ENCODE measurements at places on chromosomes 12 and 14.
A peak's percentile ranks its signal among the peaks of the same experiment; 100 is the strongest.

DNA sequence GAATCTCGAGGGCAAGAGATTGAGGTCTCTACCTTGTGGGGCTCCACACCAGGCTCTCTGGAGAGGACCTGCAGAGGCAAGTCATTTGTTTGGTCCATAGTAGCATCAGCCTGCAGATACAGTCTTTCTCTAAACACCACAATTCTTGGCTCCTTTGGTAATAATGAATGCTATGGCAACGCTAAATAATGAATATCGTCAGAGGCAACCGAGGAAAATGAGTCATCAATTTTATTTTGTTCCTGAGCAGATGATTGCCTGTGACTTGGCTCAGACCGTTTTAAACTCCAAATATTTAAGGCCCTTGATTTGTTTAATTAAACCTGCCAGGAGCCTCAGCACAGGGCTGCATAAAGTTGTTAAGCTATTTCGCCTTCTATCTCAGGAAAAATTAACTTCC, 924.1 kb upstream of the TMEM132C start:
- no peak for DNase-seq

DNA sequence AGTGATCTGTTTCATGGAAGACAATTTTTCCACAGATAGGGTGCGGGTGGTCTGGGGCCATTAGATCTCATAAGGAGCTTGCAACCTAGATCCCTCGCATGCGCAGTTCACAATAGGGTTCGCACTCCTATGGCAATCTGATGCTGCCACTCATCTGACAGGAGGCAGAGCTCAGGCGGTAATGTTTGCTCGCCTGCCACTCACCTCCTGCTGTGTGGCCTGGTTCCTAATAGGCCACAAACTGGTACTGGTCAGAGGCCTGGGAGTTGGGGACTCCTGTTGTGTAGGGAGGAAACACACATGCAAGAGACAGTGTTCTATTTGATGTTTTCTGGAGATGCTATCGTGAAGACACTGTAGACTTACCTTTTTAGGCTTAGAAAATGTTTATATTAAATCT, 77.0 kb upstream of the FGD4 start:
- no peak for DNase-seq

DNA sequence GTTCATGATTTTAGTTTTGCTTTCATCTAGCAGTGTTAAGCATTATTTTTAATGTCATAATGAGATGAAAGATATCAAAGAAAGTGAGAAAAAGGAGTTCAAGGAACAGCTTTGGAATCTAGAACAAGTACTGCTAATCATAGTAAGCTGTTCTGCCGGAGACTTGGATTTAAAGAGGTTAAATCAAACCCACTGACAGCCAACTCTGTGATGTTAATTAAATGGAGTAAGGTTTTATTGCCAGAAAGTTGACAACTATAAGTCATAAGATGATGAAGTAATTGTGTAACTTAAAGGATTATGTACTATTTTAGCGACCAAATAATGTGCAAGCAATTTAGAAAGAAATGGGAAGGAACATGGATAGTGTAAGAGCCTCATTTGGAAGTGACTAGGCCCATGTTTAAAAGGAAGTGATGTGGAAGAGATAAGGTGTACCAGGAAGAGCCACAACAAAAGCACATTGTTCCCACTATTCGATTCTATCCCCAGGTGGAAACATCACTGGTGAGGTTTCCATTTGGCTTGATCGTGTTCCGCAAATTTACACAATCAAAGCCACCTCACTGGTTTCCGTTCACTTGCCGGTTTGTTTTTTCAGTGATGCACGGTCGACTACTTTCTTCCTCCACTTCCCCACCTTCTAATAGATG, 388.5 kb downstream of the PAWR start:
- DNase-seq = no peak

- DNase-seq = no peak
These were observed 378.1 kb downstream of the ALG10 start for GRCh38 chr12:34400411-34400881.

DNA sequence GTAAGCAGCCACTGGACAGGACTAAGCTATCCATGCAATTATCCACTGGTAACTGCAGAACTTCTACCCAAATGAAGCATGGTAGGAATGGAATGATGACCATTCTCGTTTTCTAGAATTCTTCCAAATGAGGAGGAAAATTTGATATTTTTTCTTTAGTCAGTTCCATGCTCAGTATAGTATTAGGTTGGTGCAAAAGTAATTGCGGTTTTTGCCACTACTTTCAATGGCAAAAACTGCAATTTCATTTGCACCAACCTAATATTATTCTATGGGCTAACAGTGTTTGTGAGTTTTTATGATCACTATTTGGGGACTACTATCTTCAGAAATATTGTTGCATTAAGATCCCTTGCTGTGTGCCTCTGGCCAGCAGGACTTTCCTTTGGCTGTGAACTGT, 42.9 kb upstream of the PELI2 start:
- no peak for DNase-seq

- no peak for DNase-seq
These were observed 58.0 kb downstream of the SINHCAF start for GRCh38 chr12:31267966-31268365.

DNA sequence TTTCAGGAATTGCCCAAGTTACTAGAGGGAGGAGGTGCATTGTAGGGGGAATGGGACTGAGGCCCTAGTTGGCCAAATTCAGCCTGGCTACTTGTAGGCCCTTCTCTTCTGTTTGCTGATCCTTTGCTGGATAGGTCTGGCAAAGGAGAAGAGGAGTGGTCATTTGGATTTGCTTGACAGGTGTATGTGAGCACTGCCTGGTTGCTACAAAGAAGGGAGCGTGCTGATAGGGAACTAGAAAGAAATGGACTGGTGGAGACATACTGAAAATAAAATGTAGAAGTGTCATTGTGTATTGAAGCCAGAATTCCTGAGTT, 3.6 kb downstream of the PSMA6 start:
- DNase-seq = no peak

DNA sequence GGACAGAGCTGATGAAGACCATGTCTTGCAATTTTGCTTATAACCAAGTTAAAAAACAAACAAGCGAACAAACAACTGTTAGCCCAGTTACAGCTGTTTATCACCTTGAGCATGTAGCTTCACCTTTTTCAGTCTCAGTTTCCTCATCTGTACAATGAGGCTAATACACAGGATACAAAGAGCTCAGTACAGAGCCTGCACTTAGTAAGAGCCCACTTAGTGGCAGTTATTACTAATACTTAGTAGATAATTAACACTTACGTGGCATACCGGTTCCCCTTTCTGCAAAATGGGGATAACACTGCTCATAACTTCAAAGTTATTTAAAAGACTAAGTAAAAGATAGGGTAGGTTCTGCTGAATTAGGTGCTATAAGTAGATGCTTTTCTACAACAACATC, 228.0 kb downstream of the MON2 start:
- no peak for DNase-seq

DNA sequence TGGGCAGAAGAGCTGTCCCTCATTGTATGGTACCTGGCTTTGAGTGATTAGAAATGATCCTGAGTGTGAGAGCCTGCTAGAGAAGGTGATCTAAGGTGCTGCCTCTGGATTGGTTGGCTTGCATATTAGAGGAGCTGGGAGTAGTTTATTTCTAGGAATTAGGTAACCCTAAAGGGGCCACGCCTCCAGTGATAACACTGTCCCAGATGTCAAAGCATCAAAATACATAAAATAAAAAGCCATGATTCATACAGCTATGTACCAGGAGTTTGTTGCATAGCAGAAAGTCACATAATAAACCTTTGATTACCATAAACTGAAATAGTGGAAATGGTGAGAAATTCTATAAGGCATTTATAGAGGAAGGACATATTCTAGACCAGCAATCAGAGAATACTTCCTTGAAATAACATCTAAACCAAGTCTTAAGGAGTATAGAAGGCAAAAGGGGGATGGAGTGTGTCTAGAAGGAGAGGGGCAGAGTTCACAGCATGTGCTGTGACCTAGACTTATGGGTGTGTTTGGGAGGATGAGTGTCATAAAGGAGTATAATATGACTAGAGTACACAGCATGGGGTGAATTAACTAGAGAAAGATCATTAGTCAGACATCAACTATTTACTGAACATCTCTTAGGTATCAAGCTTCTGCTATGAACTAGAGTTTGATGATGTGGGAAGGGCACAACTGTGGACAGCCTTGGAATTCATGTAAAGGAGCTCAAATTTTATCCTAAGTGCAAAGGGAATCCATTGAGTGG, 686.4 kb downstream of the GALC start:
- DNase-seq = no peak

GRCh38 chr12:70365648-70366518, at the start of gene KCNMB4:
TSS of gene KCNMB4 (plus strand) at chr12:70366290. CDS start at chr12:70366735, 445 bp downstream.
- DNase-seq = no peak

- no peak for DNase-seq
These were observed 11.1 kb upstream of the ETV6 start for GRCh38 chr12:11638315-11638916.

DNA sequence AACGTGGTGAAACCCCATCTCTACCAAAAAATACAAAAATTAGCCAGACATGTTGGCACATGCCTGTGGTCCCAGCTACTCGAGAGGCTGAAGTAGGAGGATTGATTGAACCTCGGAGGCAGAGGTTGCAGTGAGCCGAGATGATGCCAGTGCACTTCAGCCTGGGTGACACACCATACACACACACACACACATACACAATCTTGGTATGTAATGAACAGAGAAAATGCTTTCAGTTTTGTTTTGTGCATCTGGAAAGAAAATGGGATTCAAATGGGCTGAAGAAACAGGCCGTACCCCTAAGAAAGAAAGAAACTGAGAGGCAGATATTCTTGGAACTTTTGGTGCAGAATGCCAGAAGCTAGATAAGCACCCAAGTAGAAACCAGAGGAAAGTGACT, 107.2 kb downstream of the PDE3A start:
- no peak for DNase-seq

- DNase-seq = no peak
These were observed 13.5 kb downstream of the KMT5A start for GRCh38 chr12:123397400-123397799.

DNA sequence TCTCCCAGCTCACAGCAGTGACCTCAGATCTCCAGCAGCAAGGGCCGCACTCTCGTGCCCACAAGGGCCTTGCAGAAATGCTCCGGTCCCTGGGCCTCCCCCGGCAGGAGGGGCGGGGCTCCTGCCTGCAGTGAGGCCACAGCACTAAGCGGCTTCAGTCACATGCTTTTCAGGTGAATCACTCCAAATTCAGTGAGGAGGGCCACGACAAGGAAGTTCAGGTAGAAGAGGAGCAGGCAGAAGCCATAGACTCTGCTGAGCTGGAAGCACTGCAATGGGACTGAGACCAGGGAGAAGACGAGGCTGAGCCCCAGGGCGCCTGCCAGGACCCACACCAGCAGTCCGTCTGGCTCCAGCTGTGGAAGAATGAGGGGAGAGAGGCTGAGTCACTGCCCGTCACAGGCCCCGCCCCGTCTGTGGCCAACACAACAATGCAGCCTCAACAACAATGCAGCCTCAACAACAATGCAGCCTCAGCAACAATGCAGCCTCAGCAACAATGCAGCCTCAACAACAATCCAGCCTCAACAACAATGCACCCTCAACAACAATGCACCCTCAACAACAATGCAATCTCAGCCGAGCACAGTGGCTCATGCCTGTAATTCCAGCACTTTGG, 35.2 kb downstream of the SLC8B1 start:
- no peak for DNase-seq

DNA sequence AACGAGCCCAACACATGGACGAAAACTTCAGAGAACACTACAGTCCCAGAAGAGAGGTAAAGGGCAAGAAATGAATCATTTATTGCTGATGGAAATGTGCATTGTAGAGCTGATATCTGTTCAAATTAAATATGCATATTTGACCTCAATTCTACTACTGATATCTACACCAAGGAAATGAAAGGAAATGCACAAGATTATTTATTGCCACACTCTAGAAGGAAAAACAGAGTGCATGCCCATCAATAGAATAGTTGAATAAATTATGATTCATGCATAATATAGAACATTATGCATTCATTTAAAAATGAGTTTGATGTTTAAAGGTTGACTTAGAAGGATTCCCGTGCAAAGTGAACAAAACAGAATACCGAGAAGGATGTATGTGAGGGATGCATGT, 15.6 kb upstream of the NUP107 start:
- DNase-seq = no peak

DNA sequence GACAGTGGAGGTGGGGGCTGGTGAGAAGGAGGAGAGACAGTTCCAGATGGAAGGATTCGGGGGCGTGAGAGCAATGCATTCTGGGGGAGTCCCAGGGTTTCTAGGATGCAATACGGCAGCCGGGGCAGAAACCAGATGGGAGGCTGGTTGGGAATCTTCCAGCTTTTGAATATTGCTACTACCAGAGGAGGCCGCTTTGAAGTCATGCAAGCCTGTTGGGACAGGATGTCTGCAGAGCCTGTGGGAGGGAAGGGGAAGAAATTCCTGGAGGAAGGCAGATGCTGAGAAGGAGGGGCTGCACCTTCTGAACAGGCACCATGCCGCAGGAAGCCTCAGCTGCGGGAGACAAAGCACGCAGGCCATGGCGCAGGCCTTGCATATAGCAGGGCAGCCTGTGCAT, 105.4 kb downstream of the APAF1 start:
- DNase-seq = no peak

DNA sequence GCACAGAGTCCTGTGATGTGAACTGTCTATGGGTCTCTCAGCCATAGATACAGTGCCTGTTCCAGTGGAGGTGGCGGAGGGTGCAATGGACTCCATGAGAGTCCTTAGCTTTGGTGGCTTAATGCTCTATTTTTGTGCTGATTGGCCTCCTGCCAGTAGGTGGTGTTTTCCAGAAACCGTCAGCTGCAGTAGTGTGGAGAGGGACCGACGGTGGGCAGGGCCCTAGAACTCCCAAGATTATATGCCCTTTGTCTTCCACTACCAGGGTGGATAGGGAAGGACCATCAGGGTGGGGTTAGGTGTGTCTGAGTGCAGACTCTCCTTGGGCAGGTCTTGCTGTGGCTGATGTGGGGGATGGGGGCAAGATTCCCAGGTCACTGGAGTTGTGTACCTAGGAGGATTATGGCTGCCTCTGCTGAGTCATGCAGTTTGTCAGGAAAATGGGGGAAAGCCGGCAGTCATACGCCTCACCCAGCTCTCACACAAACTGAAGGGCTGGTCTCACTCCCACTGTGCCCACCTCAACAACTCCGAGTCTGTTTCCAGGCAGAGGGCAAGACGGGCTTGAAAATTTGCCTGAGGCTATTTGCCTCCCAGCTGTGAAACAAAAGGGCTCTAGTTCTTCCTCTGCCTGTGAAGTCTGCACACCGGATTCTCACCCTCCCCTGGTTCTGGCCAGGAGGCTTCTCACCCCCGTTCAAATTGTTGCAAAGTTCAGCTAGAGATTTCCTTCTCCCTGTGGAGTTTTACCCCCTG, 24.9 kb upstream of the ZDHHC17 start:
- DNase-seq = peak; percentile 15

GRCh38 chr14:60655898-60656685, 6.8 kb upstream of the SIX1 start:
- DNase-seq = no peak

- no peak for DNase-seq
These were observed 107.9 kb upstream of the PLEKHA5 start for GRCh38 chr12:19021646-19022045.

GRCh38 chr12:121537814-121538698, 42.8 kb downstream of the KDM2B start:
- DNase-seq = no peak

Data from hematopoietic multipotent progenitor cell treated with erythropoietin and hydrocortisone succinate and interleukin-3 and kit ligand, for 15 days (in vitro differentiated cells).